D341Med (cell line): ENCODE measurements at places on chromosomes 1 and 21.

DNA sequence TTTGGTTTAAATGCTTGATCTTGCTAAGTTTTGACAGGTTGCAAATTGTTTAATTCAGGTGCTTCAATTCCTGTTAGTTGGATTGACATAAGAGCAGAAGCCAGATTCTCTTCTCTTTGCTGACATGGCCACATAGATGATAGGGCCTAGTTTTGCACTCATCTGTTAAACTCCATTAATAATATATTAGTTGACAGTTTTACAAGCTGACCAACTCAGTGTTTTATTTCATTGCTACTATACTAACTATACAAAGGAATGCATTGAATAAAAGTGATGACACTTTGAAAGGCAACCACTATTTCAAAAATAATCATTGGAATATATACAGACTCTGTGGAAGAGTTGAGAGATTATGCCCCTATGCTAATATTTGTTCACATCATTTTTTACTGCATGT lies 255.6 kb upstream of the DPYD start:
- no peak for DNase-seq

- DNase-seq: no peak
Observed at GRCh38 chr1:19385869-19386591, 73.9 kb downstream of the SLC66A1 start.

GRCh38 chr1:206472886-206473285 lies 2.6 kb downstream of the IKBKE start:
- no peak for DNase-seq

DNA sequence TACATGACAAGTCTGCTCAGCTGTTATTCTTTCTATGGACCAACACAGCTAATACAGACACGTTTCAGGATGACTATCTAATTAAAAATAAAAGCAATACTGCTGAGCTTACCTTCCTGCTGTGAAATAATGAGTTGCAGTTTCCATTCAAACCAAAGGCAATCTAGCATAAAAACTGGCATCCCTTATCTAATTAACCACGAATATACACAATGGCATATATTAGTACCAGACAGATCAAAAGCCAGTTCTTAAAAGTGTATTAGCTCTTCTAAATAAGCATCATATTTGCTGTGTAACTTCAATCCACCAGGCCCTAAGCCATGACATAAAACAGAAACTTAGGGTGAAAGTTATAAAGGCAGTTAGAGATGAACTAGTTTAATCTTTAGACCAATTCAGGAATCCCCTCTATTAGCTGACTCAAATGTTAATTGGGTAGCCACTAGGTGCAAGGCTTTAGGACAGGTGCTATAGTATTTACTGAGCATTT lies 20.6 kb downstream of the TESK2 start:
- DNase-seq: no peak

DNA sequence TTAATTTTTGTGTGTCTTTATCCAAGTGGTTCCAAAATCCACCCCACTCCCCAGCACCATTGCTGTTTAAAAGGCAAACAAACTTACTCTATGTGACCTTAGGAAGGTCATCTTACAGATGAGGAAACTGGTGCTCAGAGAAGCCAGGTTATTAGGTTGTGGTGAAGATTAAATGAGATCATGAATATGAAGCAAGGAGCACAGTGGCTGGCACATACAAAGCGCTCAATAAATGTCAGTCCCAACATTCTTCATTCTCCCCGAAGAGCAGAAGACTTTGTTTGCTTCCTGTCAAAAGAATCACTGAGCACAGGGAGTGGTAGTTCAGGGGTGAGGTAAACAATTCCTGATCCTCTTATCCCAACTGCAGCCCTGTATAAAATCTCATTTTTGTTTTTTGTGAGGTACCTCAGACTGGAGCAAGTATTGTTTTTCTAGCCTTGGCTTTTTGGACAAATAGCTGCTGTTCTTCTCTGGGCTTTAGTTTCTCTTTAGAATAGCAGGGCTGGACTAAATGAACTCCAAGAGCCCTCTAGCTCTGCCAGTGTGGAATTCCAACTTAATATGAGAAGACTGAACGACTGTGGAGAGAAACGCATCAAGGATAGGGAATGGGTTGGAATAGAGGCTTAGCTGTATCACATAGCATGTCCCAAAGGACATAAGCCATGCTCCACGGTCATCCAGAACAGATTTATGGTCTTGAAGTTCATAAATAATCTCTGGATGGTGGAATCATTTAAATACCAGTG lies 455.3 kb upstream of the USP24 start:
- DNase-seq: no peak

DNA sequence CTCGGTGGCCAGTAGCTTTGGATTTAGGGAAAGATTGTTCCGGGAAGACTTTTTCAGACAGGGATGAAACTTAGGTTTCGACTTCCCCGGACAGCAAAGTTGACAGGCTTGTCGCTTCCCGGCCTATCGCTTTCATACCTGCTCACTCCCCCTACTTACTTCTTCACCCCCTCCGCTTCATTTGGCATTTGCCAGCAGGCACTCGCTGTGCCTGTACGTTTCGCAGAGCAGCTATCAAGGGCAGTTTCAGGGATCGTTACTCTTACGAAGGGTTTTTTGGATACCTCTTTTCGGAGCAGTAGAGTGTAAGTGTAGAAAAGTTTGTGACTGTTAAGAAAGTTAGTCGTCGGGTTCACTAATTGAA lies 393 bp downstream of the BLZF1 start:
- DNase-seq: peak; percentile 37

GRCh38 chr1:201013991-201014815 lies 9.3 kb downstream of the KIF21B start:
- DNase-seq: no peak

DNA sequence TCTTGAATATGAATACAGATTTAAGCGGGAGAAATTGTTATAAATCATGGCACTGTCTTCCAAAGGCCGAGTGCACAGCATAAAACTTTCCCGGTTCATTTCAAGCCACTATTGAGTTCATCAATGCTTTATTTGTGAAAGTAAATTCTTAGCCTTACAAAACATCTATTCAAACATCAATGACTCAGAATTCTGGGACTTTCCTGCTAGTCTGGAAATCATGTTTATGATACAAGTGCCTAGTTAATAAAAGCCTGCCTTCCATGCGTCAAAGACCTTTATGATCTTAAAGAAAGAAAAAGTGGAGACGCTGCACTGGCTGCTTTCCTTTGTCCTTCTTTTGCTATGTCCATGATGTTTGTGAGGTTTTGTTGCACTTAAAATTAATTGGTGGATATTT lies 137.7 kb downstream of the SETD4 start:
- DNase-seq: no peak

DNA sequence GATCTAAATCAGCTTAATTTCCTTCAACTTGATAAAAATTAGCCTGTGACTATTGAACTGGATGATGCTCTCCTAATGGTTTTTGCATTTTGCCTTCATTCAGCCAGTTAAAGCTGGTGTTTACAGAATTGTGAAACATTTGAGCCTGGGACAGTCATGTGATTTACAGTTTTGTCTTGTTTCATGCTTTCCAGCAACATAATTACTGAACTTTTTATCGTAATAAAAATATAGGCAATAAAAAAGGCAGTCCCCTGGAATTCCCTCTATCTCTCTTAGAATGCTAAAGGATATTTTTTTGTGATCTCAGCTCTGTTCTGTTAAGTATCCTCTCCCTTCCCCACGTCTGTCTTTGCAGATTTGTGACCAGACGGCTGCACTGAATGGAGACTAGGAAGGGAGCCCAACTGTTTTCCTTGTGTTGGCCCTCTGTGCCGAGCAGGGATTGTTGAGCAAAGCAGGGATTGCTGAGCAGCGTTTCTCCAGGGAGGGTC lies 70.3 kb upstream of the RGL1 start:
- no peak for DNase-seq

- DNase-seq: no peak
Observed at GRCh38 chr1:165173409-165173808, 183.1 kb downstream of the LMX1A start.

DNA sequence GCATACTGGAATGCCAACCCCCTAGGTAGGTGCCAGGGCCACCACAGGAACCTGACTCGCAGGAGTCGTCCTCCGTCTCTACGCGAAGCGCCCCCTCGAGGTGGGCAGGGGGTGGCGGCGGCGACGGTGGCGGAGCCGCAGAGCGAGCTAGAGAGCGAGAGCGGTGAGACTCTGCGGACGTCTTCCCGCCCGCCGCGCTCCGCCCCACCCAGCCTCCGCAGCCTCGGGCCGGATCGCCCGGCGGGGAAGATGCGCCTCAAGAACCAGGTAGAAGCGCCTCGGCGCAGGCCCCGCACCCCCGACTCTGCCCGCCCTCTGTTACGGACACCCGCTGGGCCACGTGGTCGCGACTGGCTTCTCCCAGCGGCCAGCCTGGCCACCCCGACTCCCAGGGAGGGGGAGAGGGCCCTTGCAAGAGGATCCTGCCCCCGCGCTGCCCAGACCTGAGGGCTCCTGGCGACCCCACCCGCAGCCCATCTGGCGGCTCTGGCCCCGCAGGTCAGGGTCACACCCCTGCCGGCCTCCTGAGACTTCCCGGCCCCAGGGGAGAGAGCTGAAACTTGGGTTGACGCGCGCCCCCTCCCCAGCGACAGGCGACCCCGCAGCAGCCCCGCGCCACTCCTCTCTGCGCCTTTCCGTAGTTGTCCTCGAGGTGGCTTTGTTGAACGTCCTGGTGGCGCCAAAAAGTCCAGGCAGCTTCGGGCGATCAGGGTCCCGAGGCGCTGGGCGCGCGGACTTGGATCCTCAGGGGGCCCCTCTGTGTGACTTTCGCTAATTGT lies 24.4 kb upstream of the AGBL4 start:
- DNase-seq: peak; percentile 65

- DNase-seq: no peak
Observed at GRCh38 chr21:28568692-28569091, 424.0 kb downstream of the LTN1 start.

DNA sequence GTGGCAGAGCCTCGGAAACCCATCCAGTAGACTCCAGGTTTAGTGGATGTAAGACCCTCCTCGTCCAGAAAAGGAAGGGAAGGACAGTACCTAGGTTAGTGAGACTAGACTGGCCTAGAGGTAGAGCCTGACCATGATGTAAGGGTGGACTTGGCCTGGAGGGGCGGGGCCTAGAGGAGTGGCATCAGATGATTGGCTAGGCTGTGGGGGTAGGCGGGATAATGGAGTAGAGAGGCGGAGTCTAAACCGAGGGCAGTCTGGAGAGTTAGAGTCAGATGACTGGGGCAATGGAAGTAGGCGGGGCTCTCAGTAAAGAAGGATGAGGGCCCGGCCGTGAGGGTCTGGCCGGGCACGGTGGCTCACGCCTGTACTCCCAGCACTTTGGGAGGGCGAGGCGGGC lies 70.1 kb downstream of the EPHB2 start:
- DNase-seq: peak; percentile 47

GRCh38 chr1:168966217-168966616 lies 140.3 kb upstream of the ATP1B1 start:
- DNase-seq: no peak

- no peak for DNase-seq
Observed at GRCh38 chr1:40264354-40264781, 6.3 kb downstream of the ZMPSTE24 start.

GRCh38 chr21:15730484-15731242 lies 881 bp downstream of the USP25 start:
- DNase-seq: no peak

- DNase-seq: no peak
Observed at GRCh38 chr1:47823040-47823808, 174.0 kb downstream of the TRABD2B start.

GRCh38 chr1:211965108-211965805 lies 70.1 kb downstream of the INTS7 start:
- DNase-seq: no peak

GRCh38 chr1:223175633-223176032 lies 32.6 kb upstream of the TLR5 start:
- no peak for DNase-seq

GRCh38 chr1:235974616-235975015 lies 90.3 kb downstream of the NID1 start:
- no peak for DNase-seq

- no peak for DNase-seq
Observed at GRCh38 chr1:231418101-231418740, 3.9 kb downstream of the EGLN1 start.

GRCh38 chr1:225343618-225344017 lies 84.2 kb downstream of the LBR start:
- DNase-seq: no peak

DNA sequence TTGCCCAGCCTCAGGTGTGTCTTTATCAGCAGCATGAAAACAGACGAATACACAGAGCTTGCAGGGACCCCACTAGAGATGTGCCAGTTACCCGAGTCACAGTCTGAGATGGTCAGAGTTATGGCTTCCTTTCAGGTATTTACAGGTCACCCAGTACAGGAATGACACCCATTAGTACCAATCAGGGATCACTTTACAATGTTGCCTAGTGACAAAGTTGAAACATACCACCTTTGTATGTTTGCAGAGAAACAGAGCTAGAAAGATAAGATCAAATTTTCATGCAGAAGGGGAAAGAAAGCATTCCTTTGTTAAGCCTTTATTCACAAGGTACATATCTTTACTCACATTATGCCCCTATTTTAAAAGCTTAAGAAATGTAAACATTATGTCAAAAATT lies 137.6 kb downstream of the RGS7 start:
- DNase-seq: no peak

GRCh38 chr1:194367121-194367520 lies 1180.7 kb upstream of the B3GALT2 start:
- no peak for DNase-seq

DNA sequence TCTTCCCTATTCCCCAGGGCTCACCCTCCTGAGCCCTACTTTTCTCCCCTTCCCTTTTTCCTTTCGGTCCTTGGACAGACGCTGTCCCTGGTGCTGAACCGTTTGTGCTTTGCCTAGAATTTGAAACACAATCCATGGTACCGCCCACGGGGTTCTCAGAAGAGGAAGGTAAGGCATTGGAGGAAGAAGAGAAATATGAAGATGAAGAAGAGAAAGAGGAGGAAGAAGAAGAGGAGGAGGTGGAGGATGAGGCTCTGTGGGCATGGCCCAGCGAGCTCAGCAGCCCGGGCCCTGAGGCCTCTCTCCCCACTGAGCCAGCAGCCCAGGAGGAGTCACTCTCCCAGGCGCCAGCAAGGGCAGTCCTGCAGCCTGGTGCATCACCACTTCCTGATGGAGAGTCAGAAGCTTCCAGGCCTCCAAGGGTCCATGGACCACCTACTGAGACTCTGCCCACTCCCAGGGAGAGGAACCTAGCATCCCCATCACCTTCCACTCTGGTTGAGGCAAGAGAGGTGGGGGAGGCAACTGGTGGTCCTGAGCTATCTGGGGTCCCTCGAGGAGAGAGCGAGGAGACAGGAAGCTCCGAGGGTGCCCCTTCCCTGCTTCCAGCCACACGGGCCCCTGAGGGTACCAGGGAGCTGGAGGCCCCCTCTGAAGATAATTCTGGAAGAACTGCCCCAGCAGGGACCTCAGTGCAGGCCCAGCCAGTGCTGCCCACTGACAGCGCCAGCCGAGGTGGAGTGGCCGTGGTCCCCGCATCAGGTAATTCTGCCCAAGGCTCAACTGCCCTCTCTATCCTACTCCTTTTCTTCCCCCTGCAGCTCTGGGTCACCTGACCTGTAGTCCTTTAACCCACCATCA lies 10.4 kb downstream of the BCAN start:
- no peak for DNase-seq

- no peak for DNase-seq
Observed at GRCh38 chr1:32933742-32934322, 30.8 kb downstream of the RNF19B start.
